ENCODE measurements at places on chromosomes 4 and X.

DNA sequence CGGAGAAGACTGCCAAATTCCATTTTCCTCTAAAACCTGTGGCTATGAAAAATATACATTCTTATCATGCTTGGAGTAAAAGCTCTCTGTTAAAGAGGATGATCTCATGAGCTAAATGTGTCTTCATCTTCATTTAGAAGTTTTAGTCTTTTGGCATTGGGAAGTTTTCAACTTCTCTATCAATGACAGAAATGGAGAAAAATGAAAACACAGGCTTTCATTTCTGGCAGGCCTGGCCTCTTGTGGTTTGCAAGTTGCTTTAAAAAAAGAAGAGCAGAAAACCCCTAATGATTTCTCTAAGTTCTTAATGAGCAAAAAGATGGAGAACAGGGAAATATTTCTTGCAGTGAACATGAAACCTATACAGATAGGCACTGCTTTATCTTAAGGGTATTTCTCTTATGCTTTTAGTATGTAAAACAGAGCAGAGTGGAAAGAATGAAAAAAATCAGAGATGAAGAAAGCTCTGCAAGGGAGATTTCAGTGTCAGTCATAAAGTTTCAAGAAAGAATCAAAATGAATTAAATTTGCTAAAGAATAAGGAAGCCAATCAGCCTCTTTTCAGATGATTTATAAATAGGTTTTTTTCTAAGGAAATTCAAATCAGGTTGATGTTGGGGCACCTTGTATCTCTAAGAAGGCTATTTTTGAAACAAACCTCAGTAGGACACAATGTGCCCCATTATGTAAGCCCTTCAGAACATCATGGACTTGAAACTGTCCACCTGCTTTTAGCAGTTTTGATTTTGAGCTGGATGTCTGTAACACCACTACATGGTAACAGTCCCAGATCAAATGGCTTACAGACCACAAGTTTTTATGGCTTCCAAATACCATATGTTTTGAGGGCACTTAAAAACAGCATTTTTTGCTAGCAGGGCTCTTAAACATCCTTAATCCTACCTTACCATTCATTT, 225.0 kb downstream of the GRIA3 start:
- peak; percentile 28 for DNase-seq

DNA sequence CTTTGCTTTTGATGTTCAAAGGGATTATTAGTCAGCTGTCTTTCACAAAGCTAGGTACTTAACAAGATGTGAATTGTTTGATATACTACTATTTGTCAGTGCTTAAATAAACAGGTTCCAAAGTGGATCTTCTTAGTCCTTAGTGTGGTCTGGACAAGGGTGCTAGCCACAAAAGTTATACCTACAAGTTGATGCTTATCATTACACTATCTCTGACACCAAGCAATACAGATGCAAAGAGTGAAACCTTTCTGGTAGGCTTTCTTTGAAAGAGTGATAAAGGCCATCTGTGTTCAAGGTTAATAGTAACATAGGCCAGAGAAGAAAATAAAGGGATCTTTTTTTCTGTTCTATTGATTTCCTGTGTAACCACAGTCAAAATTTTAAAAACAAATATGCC, 12.2 kb upstream of the RBPJ start:
- DNase-seq, result no peak

DNA sequence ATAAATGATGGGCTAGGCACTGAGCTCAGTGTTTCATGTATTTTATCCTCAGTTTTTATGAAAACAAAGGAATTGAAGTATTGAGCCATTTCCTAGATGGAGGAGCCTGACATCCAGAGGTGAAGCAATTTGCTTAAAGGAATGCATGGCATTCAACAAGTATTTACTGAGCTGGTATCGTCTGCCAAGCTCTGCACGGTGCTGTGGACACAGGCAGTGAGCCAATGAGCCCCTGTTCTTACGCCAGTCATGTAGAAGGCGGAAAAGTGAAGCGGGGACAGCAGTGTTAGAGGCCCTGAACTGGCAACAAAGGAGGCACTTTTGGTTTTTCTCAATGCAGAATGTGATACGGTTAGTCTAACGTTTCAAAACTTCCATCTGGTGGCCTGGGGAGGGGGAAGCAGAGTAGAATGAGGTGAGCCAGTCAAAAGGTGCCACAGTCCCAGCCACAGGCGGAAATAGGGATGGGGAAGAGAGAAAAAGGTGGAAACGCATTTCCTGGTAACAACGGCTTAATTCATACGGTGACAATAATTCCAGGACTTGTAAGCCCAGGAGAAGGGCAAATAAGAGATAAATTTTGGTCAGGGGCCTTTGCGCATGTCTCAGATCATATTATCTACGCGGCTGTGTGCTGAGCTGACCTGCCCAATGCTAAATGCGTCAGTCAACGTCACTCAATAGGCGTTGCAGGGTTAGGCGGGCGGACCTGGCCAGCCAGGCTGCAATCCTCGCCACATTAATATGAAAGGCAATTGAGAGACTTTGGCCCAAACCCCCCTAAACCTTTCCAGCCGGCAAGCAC, 133.9 kb downstream of the AFAP1 start:
- DNase-seq, result peak; percentile 71

DNA sequence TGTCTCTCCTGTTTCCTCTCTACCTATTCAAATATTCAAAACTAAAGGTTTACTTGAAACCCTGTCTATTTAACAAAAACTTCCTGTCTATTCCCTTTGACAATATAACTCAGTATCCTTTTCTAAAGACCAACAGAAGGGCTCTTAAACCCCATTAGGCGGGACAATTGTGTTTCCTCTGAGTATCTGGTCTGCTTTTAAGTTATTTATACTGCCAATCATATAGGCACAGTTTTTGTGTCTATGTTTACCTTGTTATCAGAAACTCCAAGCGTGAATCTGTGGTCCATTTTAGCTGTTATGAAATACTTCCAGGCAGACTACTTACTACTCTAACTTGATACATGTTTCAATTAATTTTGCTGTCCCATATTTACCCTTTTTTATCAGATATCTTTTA, 350.0 kb upstream of the CTSO start:
- DNase-seq, result no peak

GRCh38 chr4:8117278-8117682, 41.3 kb downstream of the ABLIM2 start:
- DNase-seq, result no peak

- no peak for DNase-seq
Observed at GRCh38 chr4:15010038-15010585, 7.8 kb downstream of the CPEB2 start.

DNA sequence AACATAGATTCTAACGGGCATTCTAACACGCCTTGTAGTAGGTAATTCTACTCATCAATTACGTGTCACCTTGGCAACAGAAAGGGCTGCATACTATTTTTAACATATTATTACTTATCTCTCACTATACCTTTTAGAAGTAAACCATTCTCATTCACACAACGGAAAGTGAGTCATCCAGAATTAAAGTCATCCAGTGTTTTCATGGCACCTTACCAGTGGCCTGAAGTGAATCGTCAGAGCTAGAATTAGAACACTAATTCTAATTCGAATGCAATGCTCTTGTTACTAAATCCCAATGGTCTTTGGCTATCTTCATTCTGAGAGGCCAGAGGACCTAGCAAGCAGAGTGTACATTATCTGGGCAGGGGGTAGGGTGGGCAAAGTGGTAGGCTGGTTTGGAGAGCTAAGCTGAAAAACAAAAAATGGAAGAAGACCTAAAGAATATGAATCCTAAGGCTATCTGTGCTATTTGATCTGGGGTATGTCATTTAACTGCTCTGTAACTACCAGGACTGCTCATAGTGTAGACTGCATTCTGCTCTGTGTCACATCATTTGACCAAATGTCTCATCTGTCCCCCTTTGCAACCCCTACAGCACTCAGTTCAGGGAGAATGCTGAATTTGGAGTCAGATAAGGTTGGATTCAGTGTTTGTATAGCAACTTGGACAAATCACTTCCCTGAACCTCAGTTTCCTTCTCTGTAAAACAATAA, 96.5 kb downstream of the HDAC8 start:
- no peak for DNase-seq

DNA sequence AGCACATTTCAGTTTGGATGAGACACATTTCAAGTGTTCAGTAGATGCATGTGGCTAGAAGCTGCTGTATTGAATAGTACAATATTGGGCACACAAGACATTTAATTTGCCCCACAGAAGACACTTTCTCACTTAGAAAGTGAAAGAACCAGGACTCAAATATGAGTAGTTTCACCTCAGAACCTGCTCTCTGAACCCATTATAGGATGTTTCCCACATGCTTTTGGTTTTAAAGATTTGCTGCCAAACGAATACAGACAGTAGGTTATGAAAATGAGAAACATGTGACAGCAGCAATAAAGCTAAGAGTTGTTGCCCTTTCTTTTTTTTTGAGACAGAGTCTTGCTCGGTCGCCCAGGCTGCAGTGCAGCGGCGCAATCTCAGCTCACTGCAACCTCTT, 32.3 kb downstream of the C4orf54 start:
- no peak for DNase-seq

DNA sequence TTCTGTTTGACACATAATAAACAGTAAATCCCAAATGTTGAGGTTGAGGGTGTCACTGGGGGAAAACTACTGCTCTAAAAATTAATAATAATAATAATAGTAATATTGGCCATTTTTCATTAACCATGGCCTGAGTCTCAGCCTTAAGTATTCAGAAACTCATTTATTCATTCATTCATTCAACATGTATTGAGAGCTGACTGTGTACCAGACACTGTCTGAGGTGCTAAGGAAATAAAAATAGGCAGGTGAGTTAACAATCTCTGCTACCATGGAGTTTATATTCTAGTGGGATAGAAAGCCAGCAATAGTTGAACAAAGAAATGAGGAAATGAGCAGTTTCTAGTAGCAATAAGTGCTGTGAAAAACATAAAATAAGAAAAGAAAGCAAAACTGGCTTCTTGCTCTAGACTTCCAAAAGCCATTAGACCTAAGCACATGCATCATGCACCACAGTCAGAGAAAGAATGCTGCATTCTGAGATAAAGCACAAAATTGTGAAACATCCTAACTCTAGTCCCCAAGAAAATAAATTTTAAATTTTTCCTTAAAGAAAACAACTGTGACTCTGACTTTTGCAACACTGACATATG, 278.7 kb downstream of the RCHY1 start:
- peak; percentile 49 for DNase-seq

- DNase-seq, result no peak
Observed at GRCh38 chr4:23717528-23718248, 172.2 kb downstream of the PPARGC1A start.

GRCh38 chr4:40681600-40681999, 51.9 kb upstream of the RBM47 start:
- DNase-seq, result no peak

DNA sequence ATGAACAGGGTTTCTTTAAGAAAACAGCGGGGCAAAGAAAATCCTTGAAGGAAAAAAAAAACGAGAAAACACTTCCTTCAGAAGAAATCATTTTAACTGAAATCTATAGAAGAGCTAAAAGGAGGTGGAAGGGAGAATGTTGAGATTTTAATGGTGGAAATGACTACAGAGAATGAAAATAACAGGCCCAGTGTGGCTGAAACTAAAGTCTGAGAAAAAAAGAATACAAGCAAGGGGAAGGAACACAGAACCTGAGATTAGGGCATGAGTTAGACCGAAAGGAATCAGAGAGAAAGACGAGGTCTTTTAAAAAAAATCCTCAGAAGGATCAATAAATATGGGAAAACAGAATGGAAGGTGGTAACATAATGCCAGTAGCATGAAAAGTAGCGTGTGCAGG, 1230.0 kb upstream of the TENM3 start:
- no peak for DNase-seq

DNA sequence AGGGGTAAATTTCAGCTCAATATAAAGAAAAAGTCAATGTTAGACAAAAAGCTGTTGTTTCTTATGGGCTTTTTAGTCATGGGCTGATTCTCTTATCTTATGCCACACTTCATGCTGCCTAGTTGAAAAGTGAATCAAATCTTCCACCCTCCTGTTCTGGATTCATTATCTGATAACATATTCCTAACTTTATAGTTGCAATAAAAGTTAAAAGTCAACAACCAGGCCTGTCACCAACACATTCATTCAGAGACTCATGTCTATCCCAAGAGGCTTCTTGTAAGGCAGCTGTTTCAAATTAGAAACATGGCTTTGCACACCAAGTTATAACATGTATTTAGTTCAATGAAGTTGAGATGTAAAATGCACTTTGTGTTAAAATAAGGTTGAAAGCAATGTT, 243.8 kb downstream of the ADAMTS3 start:
- DNase-seq, result peak; percentile 48

GRCh38 chr4:9976781-9977180, 44.5 kb downstream of the SLC2A9 start:
- no peak for DNase-seq
